Activated CD4-positive, CD25-positive, alpha-beta regulatory T cell treated with anti-CD3 and anti-CD28 coated beads, Interleukin-2, amount 50 U/mL, for 16 hours (primary cell): ENCODE measurements at places on chromosomes 12 and 14.

- no peak for DNase-seq
These were observed 79.4 kb downstream of the C12orf75 start for GRCh38 chr12:105409801-105410471.

DNA sequence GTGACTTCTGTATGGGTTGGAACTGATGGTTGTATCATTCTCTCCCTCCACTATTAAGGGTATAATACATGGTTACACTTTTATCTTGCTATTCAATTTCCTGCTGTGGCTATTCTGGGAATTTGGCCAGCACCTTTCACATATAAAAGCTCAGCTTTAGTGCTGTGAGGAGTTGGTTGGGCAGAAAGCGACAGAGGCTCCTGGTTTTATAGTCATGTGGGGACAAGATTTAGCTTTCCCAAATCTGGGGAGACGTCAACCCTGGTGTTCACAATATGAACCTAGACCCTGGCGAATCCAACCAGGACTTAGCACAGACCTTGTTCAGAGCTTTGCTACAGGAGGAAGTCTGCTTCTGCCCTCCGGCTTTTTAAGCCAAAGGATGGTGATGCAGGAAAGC is 36.5 kb downstream of the FOS start:
- no peak for DNase-seq

DNA sequence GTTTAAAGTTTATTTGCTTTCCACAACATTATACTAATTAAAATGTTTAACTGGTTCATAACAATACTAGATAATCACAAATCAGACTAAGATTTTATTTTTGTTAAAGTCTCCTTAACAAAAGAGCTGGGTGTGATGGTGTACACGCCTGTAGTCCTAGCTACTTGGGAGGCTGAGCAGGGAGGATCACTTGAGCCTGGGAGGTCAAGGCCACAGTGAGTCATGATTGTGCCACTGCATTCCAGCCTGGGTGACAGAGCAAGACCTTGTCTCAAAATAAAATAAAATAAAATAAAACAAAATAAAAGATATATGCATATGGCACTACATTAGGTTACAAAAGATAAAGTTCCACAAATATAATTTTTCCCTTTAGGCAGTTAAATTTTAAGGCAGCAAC is 5.6 kb downstream of the MIS18BP1 start:
- no peak for DNase-seq

DNA sequence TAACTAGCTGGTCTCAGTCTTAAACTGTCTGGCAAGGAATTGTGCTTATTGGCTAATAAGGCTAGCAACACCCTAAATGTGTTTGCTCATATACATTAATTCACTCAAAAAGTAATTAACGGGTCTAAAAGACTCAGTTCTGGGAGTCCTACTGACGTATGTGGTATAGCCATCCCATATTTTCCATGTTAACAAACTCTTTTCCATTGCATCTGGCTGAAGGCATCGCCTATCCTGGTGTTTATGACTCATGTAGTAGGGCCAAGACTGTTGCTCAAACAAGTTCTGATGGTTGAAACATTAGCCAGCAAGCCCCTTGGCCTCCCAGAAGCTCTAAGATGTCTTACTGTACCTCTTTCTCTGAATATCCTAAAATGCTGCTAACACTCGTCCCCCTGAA is 98.5 kb downstream of the PHLDA1 start:
- DNase-seq = no peak

GRCh38 chr12:84732828-84733340 is 179.7 kb downstream of the SLC6A15 start:
- DNase-seq = no peak

- DNase-seq = no peak
These were observed 15.0 kb upstream of the CACNA2D4 start for GRCh38 chr12:1933342-1934051.

DNA sequence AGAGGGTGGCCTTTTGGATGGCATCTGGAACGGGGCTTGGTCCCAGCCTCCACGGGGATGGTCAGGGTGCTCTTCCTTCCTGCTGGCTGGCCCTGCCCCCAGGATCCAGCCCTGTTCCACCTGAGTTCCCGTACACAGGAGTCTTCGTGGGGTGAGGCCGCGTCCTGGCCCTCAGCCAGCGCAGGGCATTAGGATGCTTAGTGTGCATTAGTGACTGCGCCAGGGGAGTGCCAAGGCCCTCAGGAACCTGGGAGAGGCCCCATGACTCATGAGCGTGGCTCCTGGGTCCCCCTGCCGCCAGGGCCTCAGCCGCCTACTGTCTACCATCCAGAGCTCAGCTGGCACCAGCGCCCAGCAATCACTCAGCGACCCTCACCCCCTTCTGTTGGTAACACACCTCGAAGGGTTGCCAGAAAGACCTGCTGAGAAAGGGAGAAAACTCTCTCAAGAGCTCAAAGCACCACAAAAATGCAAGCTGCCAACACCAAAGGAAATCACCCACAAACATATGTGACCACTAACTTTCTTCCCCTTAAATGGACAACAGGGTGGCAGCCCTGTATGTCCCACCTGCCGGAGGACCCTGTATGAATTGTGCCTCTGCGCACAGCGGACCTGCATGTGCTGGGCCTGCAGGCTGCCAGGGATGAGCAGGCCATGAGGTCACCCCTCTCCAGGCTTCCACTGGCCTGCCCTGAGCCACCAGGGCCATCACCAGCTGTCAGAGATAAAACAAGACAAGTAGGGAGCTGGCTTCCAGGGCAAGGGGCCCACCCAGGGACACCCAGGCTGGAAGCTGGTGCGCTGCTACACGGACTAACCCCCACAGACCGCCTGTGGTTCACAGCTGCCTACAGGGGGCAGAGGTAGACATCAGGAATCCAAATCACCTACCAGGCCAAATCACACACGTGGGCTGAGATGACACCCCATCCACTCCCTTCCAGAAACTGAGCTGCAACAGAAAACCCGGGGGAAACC is 28.7 kb downstream of the CCDC85C start:
- no peak for DNase-seq

- no peak for DNase-seq
These were observed 1091.8 kb upstream of the ATXN7L3B start for GRCh38 chr12:73445658-73446324.

- DNase-seq = no peak
These were observed 167.4 kb upstream of the RGS6 start for GRCh38 chr14:71764701-71765382.

DNA sequence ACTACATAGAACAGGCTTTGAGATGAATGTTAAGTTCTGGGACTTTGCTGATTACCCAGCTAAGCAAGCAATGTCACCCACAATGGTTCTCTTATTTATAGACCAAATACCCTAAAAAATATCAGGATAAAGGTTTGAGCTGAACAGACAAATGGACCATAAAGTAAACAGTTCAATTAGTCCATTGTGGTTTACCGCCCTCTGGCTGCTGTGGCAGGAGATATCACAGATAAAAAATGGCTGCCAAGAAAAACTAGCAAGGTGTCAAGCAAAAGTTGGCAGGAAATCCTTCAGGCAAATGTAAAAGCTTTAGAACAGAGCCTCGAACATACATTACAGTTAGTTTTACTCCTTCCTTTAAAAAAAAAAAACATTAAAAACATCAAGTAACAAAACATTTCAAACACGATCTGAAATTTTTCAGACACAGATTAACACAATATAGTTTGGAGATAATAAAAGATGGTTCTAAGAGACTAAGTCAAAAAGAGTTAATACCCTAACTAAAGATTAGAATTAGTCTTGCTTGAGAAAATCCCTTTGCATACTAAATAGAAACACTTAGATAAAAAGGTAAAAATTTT is 41.3 kb downstream of the MED13L start:
- peak; percentile 10 for DNase-seq

DNA sequence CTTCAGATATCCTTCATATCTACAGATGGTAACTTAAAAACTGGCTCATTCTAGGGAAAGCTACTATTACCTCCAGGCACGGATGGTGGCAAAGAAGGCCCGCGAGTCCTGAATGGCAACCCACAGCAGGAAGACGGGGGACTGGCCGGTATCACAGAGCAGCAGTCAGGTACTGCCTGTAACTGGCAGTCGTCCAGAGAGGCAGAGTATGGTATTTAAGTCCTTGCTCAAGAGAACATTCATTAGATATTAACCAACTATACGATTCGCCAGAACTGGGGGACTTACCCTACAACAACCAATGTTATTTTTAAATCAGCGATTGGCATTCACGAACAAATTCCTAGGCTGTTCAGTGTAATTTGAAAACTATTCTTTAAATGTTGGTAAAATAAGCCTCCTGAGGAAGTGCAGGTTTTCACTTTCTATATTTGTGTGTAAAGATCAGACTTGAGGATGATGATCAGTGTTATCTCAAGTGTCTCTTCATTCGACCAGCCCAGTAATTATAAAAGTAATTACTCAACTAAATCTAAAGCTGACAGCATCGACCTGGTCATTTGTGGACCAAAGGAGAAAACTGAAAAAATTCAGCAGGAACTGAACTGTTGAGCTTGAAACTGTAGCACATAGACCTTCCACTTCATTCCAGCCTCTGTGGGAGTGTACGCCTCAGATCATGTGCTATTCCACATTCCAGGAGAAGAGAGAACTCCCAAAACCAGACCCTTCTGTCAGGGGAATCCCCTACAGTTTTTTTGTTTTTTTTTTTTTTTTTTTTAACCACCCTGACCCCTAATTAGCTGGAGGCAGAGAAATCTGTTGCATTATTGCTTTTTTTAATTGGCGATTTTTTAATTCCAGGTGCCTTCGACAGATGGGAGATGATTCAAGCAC is 75.6 kb downstream of the ESR2 start:
- DNase-seq = no peak

DNA sequence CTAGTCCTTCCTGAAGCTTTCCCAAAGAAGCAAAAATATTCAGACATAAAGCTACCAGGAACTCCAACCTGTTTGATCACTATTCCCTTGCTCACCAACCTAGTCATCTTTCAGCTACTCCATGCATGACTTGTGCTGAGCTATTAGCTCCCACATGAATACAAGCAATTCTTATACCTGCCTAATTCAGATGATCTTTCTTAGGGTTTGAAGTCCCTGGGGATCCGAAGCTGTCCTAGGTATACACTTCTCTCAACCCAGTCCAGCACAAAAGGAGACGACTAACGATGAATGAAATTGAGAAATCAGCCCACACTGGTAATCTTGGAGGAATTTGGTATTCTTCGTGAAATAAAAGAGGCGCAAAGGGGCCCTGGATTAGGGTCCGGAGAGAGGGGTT is 631 bp upstream of the PTGR2 start:
- no peak for DNase-seq

DNA sequence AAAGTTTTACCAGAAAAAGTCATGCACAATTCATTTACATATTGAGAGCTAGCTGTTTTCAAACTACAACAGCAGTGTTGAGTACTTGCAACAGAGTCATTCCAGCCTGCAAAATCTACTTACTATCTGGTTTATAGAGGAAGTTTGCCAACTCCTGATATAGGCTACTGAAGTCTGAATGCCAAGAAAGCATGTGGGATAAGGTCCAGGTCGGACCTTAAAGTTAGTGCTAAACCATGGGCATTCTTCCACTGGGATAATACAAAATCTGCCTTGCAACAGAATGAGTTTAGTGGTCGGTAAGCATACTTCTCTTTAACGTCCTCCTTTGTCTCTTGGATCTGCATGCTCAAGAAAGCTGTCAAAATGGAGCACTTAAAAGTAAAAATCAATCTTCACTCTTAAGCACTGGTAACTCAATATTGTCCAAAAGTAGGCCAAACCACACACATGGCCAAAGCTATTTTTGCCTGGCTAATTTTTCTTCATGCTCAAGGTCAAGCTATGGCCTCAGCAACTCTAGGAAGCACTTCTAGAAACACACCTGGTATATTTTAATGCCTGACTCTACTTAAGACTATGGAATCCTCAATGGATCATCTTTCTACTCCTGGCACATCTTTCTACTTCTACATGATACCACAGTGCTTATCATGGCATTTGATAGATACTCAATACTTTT is 364.9 kb upstream of the KITLG start:
- no peak for DNase-seq

GRCh38 chr14:91927191-91927590 is 20.3 kb downstream of the FBLN5 start:
- no peak for DNase-seq

DNA sequence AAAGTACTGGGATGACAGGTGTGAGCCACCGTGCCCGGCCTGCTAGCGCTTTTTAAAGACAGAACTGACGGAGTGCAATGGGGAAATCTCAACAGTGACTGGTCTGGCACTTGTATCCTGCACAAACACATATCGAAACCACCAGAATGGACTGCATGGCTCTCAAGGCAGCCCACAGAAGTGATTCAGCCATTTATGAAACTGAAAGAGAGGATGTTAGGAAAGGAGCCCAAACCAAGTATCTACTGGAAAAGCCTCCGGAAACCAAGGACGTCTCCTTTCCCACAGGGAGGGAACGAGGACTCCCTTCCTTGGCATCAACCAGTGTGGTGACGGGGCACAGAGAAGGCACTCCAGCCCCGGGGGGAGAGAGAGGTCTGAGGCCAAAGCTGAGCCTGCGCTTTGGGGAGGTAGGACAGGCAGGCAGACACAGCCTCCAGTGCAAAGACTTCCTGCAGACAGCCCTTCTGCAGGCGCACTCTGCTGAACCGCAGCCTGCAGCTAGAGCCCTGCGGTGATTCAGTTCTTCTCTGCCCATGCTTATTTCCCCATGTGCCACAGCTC is 16.5 kb downstream of the SLC15A4 start:
- no peak for DNase-seq

GRCh38 chr14:96148631-96149030 is 56.0 kb upstream of the BDKRB2 start:
- DNase-seq = no peak

- no peak for DNase-seq
These were observed 48.4 kb downstream of the GALNT9 start for GRCh38 chr12:132281038-132281437.

DNA sequence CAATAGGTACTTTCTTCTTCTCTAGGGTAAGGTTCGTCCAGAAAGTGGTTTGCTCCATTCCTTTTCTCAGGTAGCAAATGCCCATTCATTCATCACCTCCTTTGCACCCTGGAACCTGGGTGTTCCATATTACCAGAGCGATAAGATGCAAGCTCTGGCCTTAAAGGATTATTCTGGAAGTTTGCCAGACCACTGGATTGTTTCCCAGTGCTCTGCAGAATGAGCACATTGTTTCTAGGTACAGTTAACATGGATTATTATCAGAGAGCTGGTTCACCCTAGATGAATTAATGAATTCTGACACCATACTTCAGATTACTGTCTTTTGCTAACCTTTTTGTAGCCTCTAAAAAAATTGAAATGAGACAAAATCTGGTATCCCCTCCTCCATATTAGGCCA is 170.9 kb upstream of the BMP4 start:
- DNase-seq = no peak
